A549 (cell line): ENCODE measurements at places on chromosomes 3 and 15. TPM values are rescaled to one million over a fixed set of nuclear protein-coding genes. Genes with fewer than 3 reads are reported as not detected.
A peak's percentile ranks its signal among the peaks of the same experiment; 100 is the strongest.

Gene CHRM5
- polyA plus RNA-seq, result not detected in 3 replicates

- DNase-seq, result no peak
These were observed 47.5 kb downstream of the SRGAP3 start for GRCh38 chr3:9201955-9202354.

DNA sequence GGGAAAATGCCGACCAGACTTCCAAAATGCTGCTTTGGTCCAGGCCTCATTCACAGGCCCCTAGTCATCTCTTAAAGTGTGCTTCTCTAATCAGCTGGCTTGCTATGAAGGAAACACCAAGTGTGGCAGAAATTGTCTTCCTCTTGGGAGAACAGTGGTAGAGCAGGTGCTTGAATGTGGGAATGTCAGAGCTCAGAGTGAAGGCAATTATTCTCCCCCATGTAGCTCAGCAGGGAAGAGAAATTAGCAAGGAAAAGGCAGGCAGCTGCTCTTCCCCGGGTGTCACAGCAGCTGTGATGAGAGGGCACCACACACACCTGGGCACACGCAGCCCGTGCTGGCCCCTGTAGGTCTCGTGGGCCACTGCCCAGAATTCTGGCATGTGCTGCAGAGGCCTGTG lies 358.5 kb downstream of the WDR72 start:
- DNase-seq, result no peak

DNA sequence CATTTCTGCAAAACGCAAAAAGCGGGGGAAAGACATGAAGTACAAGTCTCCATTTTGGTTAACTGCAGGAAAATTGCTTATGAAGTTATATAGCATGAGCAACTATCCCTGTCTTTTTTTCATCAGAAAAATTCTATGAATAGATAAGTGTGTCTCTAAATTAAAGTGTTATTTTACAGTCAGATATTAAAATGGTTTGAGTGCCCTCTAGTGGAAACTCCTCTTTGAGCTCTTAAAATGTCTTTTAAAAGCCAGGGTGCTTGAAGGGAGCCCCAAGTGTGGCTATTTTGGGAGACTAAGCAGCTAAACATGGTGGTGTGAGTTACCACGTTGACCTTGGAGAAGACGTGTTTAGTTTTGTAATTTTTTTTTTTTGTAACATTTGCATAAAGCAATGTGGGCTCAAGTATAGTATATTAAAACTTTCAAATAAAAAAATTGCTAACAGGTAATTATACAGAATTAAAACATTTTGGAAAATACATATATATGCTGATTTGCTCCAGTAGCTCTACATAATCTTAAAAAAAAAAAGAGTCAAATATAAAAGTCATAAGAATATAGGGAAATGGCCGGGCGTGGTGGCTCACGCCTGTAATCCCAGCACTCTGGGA lies 77.2 kb downstream of the PPP2R3A start:
- peak; percentile 37 for DNase-seq

Gene KNSTRN
- polyA plus RNA-seq, result 45.0 to 52.6 TPM (median 48.0 TPM) in 3 replicates

GRCh38 chr3:19934098-19934566 lies at the start of gene EFHB:
Gene EFHB, minus strand, starts transcription at chr3:19934217. Its CDS starts 199 bp downstream, at chr3:19934018.
- DNase-seq, result peak; percentile 47

GRCh38 chr15:82571722-82572222 lies 31.5 kb upstream of the RPS17 start:
- DNase-seq, result no peak

DNA sequence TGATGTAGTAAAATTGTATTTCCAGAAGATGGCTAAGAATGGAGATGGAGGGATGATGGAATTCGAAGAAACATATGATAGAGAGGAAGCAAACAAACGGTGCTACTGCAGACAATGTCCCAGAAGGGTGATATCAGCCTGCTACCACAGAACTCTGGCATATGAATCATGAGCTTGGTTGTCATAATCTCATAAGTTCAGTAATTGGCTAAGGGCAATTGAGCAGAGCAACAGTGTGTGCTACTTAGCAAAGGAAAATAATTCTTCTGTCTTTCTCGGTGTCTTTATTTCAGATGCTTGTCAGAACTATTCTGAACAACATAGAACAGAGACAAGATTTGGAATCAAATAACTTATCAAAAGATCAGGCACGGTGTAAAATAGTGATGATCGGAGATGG lies 407.3 kb downstream of the GBE1 start:
- DNase-seq, result no peak

Gene SUSD5
- polyA plus RNA-seq, result 1.7 to 2.0 TPM (median 2.0 TPM) in 3 replicates

DNA sequence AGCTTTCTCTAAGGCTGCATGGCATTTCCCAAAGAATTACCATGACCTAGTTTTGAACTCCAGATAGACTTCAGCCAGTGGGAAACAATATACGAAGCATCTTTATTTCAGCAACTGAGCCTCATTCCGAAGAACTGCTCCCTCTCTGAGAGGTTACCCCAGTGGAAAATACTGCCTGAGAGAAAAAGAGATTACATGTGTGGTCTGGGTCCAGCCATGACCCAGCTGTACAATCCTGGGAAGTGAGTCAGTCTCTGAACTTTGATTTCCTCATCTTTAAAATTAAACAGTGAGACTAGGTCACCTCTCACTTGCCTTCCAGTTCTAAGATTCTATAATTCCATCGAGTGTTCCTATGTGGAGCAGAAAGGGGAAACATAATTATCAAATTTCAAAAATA lies 42.4 kb downstream of the TNIK start:
- DNase-seq, result no peak

GRCh38 chr3:129383292-129383860 lies 45.1 kb downstream of the EFCAB12 start:
- DNase-seq, result peak; percentile 71

- DNase-seq, result no peak
These were observed 45.9 kb downstream of the HRH1 start for GRCh38 chr3:11199902-11200845.

- DNase-seq, result no peak
These were observed 427.4 kb downstream of the FGF12 start for GRCh38 chr3:192299921-192300320.

- no peak for DNase-seq
These were observed 395.6 kb downstream of the EPHB1 start for GRCh38 chr3:135190658-135191057.

Gene LDHAL6B
- not detected in 3 replicates for polyA plus RNA-seq

Gene NR2E3
- polyA plus RNA-seq, result 0.13 to 0.28 TPM (median 0.17 TPM) in 3 replicates

GRCh38 chr3:71305231-71306206 lies 278.0 kb downstream of the FOXP1 start:
- no peak for DNase-seq

Gene GASK1A
- not detected in 3 replicates for polyA plus RNA-seq

Gene SETD2
- polyA plus RNA-seq, result 16.8 to 18.1 TPM (median 17.0 TPM) in 3 replicates

- no peak for DNase-seq
These were observed 29.0 kb upstream of the BCL6 start for GRCh38 chr3:187774185-187774789.

GRCh38 chr3:102471001-102471400 lies 36.2 kb downstream of the ZPLD1 start:
- no peak for DNase-seq

DNA sequence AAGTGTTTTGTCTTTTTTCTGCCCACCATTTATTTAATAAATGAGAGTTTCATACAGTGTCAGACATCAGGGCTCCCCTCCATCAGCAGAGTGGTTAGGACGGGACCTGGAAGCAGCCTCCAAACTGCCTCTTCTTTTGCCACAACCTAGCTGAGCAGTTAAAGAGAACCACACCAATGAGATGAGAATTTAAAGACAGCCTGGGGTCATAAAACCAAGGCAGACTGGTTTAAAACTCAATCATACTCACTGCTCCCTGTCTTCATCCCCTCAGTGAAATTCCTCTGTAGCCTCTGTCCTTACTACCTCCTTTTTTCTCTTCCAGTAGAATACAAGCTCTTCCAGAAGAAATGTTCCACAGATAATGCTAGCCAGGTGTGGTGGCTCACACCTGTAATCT lies 78.7 kb downstream of the WWTR1 start:
- DNase-seq, result no peak

Gene FANCD2OS
- polyA plus RNA-seq, result not detected in 3 replicates

GRCh38 chr3:9402410-9403228 lies 5.2 kb downstream of the SETD5 start:
- peak; percentile 42 for DNase-seq

DNA sequence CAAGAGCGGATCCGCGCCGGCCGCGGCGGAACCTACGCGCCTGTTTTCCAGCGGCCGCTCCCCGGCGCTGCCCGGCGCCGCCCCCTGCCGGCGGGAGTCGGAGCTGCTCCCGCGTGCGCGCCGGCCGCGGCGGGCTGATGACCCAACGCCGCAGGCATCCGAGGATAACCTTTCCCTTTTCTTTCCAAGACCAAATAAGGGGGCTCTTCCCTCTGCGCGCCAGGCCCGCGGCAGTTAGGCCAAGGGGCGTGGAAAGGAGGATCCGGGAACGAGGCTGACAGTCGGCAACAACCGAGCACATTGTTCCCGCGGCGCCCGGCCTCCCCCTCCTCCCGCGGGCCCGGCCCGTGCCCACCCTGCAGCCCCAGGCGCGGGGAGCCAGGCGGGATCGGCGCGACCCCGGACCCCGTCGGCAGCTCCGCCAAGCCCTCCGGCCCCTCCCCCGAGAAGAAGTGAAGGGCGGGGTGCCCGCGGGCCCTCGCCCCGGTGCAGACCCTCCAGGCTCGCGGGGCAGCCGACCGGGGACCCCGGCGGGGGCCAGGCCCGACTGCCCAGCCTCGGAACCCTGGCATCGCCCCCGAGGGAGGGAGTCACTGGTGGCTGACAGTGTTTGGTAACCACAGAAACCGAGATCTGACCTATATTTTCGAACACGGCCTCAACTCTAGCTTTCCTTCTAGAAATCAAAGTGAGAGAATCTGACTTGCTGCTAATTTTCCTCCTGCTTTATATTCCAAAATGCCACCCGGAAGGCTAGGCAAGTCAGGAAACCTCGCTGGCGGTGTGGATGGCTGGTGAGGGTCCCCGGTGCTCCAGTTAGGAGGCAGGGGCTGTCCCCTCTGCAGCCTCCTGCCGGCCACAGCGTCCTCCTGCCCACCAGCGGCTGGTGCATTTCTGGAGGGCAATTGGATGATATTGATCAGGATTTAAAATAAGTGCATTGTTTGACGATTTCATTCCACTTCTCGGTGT lies 45.6 kb upstream of the SYNM start:
- DNase-seq, result peak; percentile 78

Gene CATSPER2
- 1.2 to 2.0 TPM (median 1.2 TPM) in 3 replicates for polyA plus RNA-seq

Gene ZNF619
- polyA plus RNA-seq, result 2.2 TPM in 3 replicates

GRCh38 chr3:153640689-153641665 lies 479.0 kb downstream of the RAP2B start:
- DNase-seq, result no peak

Gene NPAP1
- polyA plus RNA-seq, result not detected in 3 replicates

DNA sequence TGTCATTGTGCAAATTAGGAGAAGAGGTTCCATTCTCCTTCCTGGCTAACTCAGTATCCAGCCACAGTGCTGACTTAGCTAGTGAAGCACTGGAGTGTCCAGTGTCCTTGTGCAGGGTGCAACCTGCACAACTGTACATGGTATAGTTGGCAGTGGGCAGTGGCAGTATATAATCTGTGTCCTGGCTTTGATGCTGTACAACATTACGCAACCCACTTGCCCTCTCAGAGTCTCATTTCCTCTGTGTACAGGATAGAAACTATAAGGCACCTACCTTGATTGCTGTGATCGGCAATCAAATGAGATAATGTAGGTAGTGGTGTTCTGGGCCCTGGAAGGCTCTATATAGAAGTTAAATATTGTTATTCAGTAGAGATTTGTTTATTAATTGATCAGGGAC lies 333.6 kb downstream of the CLSTN2 start:
- DNase-seq, result no peak

DNA sequence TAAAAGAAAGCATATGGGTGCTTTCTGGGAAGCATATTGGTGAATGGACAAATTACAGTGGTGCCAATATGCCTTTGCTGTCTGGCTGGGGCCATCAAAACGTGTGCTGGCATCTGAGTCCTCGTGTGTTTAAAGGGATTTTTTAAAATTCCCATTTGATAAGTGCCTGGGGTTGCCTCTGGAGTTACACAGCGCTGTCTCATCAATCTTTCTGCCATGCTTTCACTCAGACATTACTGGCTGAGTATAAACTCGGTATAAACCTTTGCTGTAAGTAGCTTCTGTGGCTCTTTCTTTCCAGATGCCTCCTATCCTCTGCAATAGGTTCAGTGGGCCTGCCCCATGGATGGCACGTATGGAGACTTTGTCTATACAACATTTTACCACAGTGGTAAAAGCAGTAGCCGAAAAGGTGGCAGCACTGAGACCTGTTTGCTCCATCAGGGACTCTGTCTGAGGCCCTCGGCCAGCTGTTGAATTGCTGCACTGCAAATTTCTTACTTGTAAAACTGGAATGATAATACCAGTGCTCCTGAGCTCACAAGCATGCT lies 195.5 kb downstream of the LPP start:
- DNase-seq, result no peak

DNA sequence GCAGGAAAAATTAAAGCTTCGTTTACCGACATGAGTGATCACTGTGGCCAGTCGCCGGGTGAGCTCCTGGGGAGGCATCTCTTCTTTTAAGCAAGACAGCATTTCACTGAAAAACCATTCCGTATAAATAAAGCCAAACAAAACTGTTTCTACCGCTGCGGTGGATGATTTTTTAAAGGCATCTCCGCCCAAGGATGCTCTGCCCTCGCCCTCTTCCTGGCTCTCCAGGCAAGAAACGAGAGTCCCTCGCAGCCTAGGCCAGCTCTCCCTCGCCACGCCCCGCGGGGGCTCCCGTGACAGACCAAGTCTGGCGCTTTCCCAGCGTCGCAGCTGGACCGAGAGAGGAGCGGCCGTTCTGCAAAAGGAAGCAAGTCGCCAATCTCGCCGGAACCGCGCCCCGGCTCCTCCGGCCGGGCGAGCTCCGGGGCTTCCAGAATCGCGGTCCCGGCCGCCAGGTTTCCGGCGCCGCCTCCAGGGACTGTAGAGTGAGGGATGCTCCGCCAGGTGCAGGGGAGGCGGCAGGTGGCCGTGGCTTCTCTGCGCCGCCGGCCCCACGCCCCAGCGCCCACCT lies 458 bp downstream of the MCF2L2 start:
- peak; percentile 14 for DNase-seq

- DNase-seq, result peak; percentile 38
These were observed 34.8 kb upstream of the RASA2 start for GRCh38 chr3:141452045-141452444.

DNA sequence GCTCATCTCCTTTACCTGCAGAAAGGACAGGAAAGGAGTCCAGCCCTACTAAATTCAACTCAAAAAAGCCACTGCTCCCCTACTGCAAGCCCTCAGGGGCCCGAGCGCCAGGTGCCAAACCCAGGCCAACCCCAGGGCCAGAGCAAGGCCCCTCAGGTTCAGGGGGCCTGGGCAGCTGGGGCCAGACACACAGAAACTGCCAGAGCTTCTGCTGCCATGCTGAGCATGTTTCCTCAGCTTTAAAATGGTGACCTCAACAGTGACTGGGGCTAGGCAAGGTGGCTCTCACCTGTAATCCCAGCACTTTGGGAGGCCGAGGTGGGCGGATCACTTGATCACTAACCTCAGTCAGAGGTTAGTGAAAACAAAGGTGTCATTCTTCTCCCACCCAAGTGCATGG lies 38.8 kb downstream of the KLHL25 start:
- no peak for DNase-seq

Gene ZIC4
- not detected in 3 replicates for polyA plus RNA-seq

Gene ZIC1
- 0.07 TPM in 1 of 3 replicates, not detected in the others for polyA plus RNA-seq

Gene ZNF662
- not detected in 3 replicates for polyA plus RNA-seq

- DNase-seq, result no peak
These were observed 147.5 kb downstream of the NFKBIZ start for GRCh38 chr3:101996832-101997231.
